ENCODE measurements at places on chromosomes 13 and 19. TPM values are rescaled to one million over a fixed set of nuclear protein-coding genes. Genes with fewer than 3 reads are reported as not detected.

- no peak for DNase-seq
Observed at GRCh38 chr13:93289842-93290241, 63.2 kb downstream of the GPC6 start.

DNA sequence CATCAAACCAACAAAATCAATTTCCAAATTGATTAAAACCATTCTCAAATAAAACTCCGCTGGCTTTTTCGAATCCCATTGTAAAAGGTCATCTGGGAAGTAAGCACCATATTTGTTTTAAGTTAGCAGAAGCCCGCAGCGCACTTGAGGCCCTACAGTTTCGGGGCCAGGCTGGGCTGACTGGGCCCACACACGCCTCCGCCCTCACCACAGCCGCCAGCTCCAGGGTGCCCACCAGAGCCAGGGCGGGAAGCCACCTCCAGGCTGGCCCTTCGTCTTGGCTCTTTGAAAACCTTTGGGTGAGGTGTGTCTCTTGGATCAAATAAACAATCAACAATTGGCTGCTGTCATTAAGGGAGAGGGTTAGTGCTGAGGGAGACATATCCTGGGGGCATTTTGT is 133.3 kb downstream of the SOX1 start:
- no peak for DNase-seq

DNA sequence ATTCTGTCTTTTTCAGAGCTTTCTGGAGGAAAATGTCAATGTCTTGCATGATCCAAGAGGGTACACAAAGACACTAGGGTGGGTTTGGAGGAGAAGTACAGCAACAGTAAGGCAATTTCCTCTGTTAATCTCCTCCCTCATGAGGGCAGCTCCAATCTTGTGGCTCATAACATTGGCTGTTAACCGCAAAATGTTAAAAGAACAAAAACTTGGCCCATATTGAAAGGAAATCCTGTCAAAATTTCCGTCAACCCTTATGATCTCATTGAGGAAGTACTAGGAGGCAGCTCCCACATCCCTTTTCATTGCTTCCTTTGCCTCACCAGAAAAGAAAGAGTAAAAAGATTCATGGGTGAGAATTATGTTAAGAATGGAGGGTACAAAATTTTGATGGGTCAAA is 11.6 kb downstream of the OXGR1 start:
- DNase-seq: no peak

GRCh38 chr19:15021286-15022007 is 27.8 kb upstream of the CASP14 start:
- no peak for DNase-seq

DNA sequence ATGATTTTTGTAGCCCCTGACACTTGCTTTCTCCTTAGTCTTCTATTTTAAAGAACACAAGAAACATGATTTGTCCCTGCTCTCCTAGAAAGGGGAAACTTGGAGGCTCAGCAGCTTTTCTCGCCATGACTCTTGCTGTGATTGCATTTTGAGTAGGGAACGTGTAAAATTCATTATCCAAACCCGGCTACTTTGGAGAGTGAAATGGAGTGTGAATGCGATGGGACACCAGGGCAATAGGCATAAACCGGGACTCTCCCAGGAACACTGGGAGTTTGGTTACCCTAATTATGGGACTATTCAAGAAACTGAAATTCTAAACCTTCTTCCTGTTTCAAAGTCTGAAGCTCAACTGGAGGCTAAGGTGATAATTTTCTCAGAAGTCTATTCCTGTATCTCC is 181.7 kb upstream of the RFC3 start:
- no peak for DNase-seq

GRCh38 chr19:44623080-44623479 is 9.7 kb downstream of the IGSF23 start:
- DNase-seq: no peak

- DNase-seq: no peak
Observed at GRCh38 chr19:16262618-16263017, 62.0 kb upstream of the KLF2 start.

ZNF667 gene
- not detected for total RNA-seq

LRG1 gene
- total RNA-seq: 0.24 TPM

All from activated CD4-positive, alpha-beta T cell treated with anti-CD3 and anti-CD28 coated beads, Interleukin-2, amount 10 ng/mL, durations not matched to agents 24 days and 14 days (primary cell).